NCI-H774 (cell line): ENCODE measurements at places on chromosomes 1 and 21.

- DNase-seq = no peak
These were observed 72.3 kb downstream of the CTH start for GRCh38 chr1:70483342-70483741.

DNA sequence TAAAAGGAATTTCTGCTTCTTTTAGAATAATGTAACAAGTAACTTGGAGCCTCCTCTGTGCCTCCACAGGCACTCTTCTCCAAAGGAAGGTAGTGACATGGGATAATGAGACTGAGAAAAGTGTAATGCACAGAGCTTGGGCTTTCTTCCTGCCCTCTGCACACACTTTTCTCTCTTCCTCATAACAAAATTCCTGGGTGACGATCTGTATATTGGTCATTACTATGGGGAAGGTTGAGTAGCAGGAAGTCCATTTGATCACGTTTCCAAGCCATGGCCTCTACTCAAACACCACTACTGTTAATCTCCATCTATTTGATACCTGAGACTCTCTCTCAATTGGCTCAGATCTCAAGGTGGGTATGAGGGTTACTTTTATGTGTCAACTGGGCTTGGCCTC is 113.9 kb downstream of the GRIK1 start:
- no peak for DNase-seq

DNA sequence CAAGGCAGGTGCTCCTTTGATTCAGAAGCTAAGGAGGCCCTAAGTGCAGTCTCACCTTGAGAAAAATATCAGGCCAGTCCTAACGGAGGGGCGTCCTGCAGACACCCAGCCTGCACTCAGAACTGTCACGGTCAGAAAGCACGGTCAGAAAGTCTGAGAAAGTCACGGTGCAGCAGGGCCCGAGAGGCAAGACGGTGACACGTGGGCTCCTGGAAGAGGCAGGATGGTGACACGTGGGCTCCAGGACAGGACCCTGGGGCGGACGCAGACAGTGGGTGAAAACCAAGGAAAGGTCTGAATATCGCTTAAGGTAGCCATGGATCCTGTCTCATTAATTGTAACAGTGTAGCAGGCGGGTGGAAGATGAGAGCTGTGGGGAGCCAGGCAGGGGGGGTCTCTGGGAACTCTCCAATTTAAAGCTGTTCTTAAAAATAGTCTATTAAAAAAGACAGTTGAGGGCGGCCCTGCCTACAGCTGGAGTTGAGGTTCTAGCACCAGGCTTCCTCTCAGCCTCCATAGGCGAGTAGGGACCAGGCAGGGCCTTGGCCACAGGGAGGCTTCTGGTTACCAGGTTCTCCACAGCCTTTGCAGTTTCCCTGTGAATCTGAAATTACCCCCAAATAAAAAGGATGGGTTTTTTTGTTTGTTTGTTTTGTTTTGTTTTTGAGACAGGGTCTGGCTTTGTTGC is 65.2 kb downstream of the FAAP20 start:
- no peak for DNase-seq

- no peak for DNase-seq
These were observed 19.4 kb downstream of the PSEN2 start for GRCh38 chr1:226889616-226890330.

DNA sequence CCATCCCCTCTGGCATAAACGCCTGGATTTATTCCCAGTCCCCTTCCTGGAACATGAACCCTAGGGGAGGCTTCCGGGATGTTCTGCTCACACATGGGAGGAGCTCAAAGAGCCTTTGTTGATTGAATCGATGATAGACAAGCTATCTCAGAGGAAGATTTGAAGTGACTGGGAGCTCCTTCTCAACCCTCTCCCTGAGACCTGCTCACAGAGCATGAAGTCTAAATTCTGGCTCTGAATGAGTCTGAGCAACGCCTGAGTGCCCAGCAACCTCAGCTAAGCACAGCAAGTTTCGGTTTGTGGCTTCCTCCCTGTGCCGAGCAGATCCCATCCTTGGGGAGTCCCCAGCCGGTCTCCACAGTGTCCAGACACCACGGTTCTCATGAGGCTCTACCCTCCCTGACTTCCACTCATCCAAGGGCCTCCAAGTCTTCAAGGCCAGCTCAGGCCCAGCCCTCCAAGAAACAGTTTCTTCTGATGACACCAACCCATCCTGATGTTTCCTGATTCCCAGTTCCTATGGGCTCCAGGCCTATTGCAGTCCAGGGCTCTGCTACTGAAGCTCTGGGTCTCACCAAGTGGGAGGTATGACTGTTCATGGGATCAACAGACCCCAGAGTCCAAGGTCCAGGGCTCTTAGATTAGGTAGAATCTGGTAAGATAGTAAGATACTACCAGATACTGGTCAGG is 190.8 kb downstream of the DYRK1A start:
- no peak for DNase-seq

DNA sequence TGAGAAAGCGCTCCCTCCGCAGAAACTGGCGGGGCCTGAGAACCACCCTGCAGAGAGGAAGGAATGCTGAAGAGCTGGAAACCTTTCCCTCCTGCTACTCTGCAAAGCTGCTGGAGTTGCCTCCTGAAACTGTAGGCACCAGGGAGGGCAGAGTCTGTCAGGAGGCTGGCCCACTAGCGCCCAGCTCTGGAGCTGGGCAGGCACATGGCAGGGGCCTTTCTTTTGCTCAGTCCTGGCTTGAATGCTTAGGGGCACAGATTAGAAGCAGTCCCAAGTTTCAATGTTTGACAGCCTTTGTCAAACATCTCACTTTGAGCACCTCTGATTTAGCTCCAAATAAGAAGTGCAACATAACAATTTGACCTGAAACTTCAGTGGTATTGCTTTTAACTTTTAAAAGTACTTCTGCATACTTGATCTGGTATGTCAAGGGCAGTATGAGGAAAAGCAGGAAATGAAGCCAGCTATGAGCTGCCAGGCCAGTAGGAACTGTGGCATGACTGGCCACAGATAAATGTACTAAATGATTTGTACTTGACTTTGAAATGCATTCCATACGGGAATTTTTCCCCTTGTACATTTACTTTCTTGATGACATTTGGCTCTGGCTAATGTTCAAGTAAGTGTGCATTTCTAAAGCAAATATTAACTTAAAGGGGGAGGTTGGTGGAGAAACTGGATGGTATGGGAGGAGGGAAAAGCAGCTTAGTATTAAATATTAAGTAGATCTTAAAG is 7.2 kb downstream of the C1orf116 start:
- DNase-seq = no peak

GRCh38 chr1:16396591-16396990 is 29.5 kb downstream of the SZRD1 start:
- DNase-seq = no peak

GRCh38 chr1:89971600-89971999 is 23.3 kb upstream of the ZNF326 start:
- DNase-seq = no peak

GRCh38 chr1:160353223-160353622 is 10.0 kb downstream of the NCSTN start:
- DNase-seq = no peak

DNA sequence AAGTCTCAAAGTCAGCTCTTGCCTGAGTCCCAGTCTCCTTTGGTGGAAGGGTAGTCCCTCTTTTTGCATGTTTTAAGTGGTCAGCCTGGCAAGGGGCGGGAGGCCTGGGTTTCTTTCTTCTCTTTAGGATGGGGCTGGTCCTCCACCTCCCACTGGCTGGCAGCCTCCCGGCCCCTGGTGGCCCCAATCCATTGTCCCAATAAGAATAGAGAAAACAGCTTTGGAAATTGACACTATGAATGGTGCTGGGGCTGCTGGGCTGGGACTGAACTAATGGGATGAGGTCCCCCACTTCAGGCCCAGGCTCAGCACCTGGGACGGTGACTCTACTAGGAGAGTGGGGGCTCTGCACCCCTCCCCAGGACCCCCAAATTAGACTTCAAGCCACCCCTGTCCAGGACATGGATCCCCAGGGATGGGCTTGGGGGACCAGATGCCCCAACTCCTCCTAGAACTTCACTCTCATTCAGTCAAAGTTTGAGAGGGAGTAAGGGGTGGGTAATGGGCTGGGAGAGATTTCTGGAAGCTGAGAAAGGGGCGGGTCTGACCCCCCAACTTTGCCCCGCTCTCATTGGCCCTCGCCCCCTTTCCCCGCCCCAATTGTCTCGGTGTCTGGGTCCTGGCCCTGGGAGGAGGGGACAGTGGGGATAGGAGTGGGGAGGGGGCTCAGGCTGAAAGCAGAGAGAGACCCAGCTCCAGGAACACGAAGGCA is 18.2 kb downstream of the SLC27A3 start:
- DNase-seq = no peak

DNA sequence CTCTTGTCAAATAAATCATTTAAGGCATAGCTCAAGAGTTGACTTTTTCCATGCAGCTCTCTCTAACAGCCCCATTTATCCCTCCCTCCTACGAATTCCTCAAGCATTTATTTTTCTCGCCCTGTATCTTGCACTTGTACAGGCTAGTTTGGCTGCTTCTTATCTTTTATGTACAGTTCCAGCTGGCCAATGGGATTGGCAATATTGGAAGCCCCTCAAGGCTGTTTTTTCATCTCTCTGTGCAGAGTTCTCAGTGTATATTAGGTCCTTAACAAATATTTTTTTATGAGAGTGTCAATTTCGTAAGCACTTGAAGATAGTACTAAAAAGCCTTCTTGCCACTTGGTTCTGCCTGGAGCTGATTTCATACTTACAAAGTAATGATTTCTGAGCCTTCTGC is 356.0 kb downstream of the ST6GALNAC3 start:
- no peak for DNase-seq

GRCh38 chr21:35982717-35983116 is 77.6 kb downstream of the SETD4 start:
- DNase-seq = no peak

DNA sequence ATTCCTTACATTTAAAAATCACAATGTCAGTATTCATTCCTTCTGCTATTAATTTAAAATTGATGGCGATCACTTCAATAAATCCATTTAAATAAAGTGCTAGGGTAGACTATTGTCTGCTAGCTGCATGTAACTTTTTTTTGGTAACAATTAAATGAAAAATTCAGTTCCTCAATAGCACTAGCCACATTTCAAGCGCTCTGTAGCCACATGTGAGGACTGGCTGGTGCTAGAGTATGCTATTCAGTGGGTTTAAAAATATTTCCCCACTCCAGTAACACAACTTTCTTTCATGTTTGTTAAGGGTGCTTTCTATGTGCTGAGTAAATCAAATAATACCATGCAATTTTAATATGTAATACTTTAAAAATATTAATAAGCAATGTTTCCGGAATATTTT is 108.2 kb downstream of the LTN1 start:
- DNase-seq = no peak

DNA sequence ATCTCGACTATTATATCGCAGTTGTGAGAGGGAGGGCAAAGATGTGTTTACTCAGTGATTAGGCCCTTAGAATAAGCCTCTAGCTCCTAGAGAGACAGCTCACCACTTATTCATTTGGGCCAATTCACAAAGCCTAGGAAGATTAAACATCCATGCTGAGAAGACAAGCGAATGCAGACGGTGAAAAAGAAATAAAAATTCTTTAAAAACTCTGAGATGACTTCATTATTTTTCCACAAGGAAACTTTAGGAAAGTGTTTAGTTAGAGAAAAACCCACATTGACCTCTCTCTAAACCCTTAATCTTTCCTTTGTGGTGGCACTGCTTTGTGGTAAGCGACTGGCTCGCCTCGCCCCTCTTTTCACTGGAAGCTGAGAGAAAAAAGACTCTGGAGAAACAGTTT is 146.8 kb upstream of the DMRTA2 start:
- DNase-seq = no peak

- no peak for DNase-seq
These were observed 59.9 kb downstream of the NUF2 start for GRCh38 chr1:163381487-163382184.

DNA sequence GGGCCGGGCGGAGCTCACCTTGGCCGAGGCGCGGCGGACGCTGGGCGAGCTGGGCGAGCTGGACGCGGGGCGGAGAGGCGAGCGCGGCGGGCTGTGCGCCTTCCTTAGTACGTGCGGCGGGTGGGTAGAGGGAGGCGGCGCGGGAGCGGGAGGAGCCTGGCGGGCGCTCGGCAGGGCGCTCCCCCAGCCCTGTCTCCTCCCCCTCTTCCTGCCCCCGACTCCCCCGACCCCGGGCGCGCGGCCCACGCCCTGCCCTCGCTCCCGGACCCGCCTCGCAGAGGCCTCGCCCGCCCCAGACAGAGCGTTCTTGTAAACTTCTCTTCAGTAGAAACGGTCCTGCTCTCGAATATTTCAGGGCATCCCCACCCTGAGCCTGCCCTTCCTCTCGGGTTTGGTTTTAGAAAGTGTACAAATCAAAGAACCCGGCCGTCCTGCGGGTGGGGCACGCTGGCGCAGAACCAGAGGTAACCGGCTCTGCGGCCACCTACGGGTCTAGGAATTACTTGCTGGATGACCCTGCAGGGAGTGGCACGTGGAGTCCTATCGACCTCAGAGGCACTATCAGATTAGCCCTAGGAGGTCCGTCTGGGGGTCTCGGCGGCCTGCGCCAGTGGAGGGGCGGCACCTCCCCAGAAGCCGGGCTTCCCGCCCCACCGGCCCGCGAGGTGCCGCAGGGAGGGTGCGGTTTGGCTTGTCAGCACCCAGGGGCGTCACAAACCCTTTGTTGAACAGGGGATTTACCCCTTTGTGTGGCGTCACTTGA is at the start of gene S100A10:
Gene S100A10, minus strand, starts transcription at position 126 of the 763 bp plus-strand sequence. CDS start 7,629 bp downstream, outside the sequence.
- DNase-seq = no peak

- DNase-seq = no peak
These were observed 141.4 kb upstream of the CXADR start for GRCh38 chr21:17371450-17371849.

DNA sequence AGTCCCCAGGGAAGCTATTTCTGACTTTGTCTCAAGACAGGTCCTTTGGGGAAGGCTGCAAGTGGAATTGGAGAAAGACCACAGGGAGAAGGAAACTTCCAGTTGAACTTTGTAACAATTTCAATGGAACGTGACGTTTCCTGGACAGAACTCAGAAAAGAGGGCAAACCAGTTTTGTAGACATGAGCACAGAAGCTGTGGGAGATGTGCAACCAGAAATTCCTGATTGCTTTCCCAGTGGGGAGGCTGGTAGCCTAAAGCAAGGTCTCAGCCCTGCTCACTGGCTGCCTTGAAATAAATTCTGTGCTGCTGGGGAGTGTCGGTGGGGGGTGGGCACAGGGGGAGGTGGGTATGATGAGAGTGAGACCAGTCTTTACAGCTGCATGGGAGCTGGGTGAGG is 1206.7 kb upstream of the ADGRL2 start:
- DNase-seq = no peak

DNA sequence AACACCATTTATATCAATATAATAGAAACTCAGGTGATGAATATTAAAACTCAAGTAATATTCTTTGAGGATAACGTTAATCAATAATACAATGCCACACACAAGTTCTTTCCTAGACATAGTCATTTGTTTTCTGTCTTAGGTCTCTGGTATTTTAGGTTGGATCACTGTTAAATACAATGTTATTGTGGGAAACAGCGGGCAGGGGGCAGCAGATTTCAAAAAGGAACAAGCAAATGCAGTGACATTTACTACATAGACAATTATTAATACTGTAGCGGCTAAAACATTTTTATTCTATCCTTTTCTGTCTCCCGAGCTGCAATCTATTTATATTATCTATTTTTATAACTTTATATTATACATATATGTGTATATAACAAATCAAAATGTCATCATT is 186.4 kb upstream of the ZNHIT6 start:
- DNase-seq = no peak

GRCh38 chr1:213075725-213076124 is 24.7 kb downstream of the RPS6KC1 start:
- no peak for DNase-seq
